Kidney (tissue), 22 donors: ENCODE measurements at places on chromosomes 5 and 9. TPM values are rescaled to one million over a fixed set of nuclear protein-coding genes. Genes with fewer than 3 reads are reported as not detected.

Gene ZNF883
- total RNA-seq, result 3.0 TPM

Gene C1QTNF3
- total RNA-seq, result 38.4 TPM

Gene ANXA2R
- total RNA-seq, result 4.6 TPM

Gene LAMC3
- 13.8 TPM for total RNA-seq

Gene SPINK6
- total RNA-seq, result not detected

Gene FAM13B
- 41.8 TPM for total RNA-seq
